Epithelial cell of proximal tubule (primary cell): ENCODE measurements at places on chromosomes 12 and 14.

GRCh38 chr12:224330-224729 is 10.4 kb upstream of the SLC6A12 start:
- no peak for DNase-seq

DNA sequence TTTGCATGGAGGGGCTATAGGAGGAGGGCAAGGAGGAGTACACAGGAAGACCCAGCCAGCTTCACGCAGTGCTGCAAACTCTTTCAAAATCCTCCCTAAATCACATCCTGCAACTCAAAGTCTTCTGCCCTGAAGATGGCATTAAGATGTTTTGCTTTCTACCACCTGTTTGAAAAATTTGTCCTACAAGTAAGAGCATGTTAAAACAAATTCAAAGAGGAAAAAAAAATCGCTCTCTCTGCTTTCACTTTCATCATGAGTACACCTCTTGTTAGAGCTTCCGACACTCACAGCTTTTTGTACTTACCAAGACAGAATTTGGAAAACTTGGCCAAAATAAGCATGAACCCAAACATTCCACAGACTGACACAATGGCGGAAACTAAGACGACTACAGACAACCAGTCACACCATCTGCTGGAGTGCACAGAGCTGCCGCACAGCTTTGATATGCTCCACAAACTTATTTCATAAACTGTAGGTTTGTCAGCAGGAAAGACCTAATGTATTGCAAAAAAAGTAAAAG is 21.3 kb downstream of the GCH1 start:
- no peak for DNase-seq

- no peak for DNase-seq
These were observed 13.6 kb downstream of the ARHGEF40 start for GRCh38 chr14:21083565-21084325.

GRCh38 chr14:101229666-101230065 is 326.1 kb upstream of the RTL1 start:
- DNase-seq, result no peak

DNA sequence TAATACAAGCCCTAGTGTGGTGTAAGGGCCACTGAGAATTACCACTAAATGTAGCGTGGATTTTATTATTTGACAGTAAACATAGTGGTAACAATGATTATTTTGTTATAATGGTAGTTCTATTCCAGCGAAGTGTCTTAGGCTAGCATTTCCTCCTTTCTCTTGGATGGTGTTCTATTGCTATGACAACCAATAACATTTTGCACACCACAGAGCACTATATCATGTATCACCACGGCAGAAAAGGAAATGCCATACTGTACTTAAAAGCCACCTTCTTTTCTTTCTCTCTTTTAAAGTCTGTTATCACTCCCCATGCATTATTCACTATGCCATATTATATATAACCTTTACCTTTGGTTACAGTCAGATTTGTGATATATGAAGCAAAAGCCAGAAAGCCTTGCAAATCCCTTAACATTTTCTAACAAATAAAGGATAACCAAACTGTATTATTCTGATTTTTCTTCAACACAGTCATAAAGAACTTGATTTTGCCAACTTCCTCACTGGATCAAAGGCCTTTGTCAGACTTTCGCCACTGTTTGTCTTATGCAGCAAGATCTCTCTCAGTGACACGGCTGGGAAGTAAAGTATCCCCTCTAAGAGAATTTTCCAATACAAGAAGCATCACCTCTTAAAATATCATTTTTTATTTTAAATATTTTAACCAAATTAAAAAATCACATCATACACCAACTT is 195.8 kb downstream of the FOXN3 start:
- DNase-seq, result no peak

- no peak for DNase-seq
These were observed 10.8 kb downstream of the PPFIBP1 start for GRCh38 chr12:27534765-27535161.

GRCh38 chr14:69313176-69313575 is 53.2 kb downstream of the GALNT16 start:
- no peak for DNase-seq

DNA sequence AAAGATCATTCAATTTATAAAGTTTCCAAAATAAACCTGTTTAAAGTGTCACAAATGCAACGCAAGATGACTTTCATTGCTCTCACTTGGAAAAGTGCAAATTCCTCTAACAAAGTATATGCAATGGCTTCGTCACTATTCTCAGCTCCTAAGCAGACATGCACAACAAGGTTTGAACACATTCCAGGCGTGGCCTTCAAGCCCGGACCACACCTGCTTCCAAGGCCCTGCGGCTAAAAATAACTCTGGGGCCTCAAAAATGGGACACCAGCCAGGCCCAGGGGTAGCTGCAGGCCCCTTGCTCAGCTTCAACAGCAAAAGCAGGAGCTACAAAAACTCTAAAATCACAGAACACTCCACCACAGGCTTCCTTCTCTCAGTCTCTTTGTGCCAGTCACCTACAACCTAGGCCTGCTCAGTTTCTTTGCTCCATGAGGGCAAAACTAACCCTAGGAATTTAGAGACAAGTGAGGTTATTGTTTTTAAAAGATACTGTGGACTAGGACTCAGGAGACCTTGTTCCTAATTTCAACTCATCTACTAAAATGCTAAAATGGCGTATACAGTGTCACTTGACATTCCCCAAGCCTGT is 29.3 kb downstream of the DUSP16 start:
- no peak for DNase-seq

DNA sequence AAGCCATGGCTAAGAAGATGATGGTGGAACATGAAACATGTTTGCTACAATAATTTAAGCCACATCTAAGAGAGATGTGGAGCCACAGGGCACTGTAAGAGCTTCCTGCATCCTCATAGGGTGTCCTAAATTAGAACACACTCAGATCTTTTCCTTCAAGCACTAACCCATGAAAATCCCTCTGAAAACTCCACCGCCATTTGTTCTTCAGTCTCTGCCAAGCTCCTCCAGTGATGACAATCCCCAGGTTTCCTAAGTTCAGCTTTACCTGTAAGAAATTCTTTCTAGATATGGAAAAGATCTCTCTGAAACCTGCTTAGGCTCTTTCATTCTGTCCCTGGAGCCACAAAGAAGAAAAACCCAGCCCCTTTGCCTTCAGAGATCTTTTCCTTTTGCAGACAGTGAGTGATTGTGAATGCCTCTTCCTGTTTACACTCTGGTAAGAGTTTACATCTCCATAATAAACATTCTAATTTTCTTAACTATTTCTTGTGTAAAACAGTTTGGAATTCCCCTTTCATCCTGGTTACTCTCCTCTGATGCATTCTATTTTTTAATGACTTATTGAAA is 907.2 kb downstream of the VRK1 start:
- DNase-seq, result no peak

DNA sequence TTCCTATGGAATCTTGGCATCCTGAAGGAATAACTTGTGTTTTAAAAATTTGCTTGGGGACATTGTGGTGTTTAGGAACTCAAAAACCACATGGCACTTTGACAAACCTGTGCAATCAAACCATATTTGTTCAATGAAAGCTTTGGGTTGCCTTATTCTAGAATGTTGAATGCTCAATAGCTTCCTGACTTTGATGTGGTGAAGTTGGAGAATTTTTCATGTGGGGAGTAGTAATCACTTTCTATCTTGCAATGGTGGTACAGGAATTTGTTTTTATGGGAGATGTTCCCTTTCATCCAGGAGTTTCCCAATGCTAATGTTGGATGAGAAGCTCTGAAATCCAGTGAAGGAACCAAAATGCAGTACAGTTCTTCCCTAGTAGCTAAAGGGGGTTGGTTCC is 42.2 kb upstream of the LDHB start:
- DNase-seq, result no peak

GRCh38 chr12:103680591-103681141 is 93.6 kb downstream of the STAB2 start:
- no peak for DNase-seq

GRCh38 chr12:5691943-5692342 is 253.1 kb downstream of the ANO2 start:
- DNase-seq, result no peak

GRCh38 chr12:29611906-29612305 is 114.4 kb upstream of the OVCH1 start:
- no peak for DNase-seq

GRCh38 chr14:79074510-79074909 is 904.3 kb downstream of the NRXN3 start:
- no peak for DNase-seq

GRCh38 chr12:94994312-94994711 is 9.2 kb downstream of the NDUFA12 start:
- no peak for DNase-seq

DNA sequence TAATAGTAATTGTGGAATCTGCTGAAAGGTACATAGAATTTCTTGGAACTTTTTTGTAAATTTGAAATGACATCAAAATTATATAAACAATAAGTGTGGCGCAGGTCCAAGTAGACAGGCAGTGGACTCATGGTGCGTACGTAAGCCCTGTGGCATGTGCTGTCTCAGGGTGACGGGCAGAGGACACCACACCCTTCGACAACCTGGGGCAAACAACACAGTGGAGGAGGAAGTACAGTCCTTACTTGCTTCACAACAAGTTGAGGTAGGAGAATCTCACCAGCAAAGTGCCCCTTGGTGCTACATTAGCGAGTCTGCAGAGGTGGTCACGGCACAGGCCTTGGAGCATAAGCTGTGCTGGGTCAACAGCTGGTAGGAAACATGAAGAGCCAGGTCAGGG is 180.9 kb downstream of the AEBP2 start:
- no peak for DNase-seq

DNA sequence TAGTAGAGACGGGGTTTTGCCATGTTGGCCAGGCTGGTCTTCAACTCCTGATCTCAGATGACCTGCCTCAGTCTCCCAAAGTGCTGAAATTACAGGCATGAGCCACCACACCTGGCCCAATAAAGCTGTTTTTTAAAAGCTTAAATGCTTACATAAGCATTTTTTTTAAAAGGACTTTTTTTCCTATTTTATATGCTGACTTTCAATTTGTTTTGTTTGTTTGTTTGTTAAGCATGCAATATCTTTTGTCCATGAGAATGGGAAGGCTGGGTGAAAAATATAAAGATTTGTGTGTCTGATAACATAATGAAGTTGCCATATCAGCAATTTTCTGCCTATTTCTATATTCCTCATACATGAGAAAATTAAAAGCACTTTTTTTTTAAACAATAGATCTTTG is 17.0 kb upstream of the SLC2A13 start:
- DNase-seq, result no peak

- DNase-seq, result no peak
These were observed 19.8 kb upstream of the KCNA5 start for GRCh38 chr12:5023842-5024241.

GRCh38 chr14:90132821-90133570 is 71.2 kb downstream of the KCNK13 start:
- no peak for DNase-seq

- no peak for DNase-seq
These were observed 211.5 kb upstream of the CPNE8 start for GRCh38 chr12:39116861-39117260.

GRCh38 chr14:31084385-31084784 is 58.2 kb upstream of the STRN3 start:
- DNase-seq, result no peak

GRCh38 chr14:24430682-24431568 is 1.2 kb downstream of the KHNYN start:
- no peak for DNase-seq

DNA sequence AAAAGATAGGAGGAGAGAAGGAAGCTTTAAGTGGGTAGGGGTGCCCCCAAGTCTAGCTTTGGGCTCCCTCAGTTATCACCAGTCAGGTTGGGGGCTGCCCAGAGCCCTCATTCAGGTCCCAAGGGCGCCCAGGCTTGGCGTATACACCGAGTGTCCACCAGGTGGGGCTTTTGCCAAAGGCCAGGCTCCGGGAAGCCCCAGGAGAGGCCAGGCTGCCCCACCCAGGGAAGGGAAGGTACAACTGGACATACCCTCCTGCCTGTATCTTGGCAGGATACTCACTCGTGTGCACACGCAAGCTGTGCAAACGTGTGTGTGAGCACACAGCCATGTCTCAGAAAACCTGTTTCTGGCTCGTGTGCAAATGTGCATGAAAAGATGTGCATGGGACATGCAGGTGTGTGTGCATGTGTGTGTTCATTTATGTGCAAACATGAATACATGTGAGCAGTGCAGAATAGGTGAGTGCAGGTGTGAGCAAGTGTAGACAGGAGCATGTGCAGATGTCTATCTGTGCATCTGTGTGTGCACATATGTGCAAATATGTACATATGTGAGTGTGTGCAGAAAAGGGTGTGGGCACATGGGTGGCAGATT is 103.9 kb upstream of the MYL2 start:
- no peak for DNase-seq

DNA sequence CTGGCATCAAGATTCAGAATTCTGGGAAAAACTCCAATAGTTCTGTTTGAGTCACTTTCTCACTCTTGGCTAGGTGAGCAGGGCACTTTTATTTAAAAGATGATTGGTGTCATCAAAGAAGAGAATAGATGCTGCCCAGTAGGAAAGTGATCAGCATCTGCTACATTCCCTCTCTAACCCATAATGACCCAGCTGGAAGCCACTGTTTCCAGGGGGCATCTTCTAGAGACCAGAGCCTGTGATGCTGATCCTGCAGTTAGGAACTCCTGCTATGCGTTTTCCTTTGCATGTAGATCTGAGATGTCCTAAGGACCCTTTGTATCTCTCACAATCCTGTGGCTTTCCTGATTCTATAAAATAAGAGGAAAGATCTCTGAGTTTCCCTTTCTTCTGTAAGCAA is 79.9 kb upstream of the TMTC1 start:
- no peak for DNase-seq

DNA sequence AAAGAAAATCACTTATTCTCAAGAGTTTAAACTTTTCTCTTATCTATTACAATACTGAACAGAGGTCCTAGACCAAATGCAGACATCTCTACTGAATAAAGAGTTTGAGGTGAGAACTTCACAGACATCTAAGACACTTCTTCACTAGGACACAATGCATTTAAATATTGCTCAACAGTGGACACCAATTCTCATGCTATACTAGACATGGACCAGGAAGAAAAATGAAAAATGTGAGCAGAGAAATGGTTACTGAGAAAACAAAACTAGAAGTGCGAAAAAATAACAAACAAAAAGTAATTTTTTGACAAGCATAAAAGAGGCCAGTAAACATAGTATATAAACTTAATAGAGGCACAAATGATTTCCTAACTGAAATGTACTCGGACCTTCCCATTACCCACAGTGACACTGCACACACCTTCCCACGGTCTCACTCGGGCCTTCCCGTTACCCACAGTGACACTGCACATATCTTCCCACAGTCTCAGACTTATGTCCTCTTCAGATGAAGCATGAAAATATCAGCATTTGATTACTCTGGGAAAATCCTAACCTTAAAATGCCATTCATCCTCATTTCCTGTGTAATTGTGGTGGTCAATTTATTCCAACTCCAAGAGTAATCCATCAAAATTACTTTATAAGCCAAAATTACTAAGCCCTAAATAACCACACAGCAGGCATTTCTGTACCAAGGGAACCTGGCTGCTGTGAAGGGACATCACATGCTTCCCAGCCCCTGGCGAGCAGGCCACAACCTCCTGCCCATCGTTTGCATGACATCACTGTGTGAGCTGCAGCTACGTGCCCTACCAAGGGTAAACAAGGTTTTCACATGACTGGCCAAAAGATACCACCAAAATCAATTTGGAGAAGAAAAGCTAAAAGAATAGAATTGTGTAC is 6.4 kb downstream of the SLC15A4 start:
- peak; percentile 60 for DNase-seq

- no peak for DNase-seq
These were observed 989.3 kb upstream of the NOVA1 start for GRCh38 chr14:27587103-27587502.
